Stimulated activated CD8-positive, alpha-beta memory T cell treated with anti-CD3 and anti-CD28 coated beads, Interleukin-2, amount 100 ng/mL, for 1 hour (primary cell): ENCODE measurements at places on chromosomes 4 and X.

- DNase-seq, result no peak
Observed at GRCh38 chr4:155887847-155888570, 15.5 kb upstream of the TDO2 start.

DNA sequence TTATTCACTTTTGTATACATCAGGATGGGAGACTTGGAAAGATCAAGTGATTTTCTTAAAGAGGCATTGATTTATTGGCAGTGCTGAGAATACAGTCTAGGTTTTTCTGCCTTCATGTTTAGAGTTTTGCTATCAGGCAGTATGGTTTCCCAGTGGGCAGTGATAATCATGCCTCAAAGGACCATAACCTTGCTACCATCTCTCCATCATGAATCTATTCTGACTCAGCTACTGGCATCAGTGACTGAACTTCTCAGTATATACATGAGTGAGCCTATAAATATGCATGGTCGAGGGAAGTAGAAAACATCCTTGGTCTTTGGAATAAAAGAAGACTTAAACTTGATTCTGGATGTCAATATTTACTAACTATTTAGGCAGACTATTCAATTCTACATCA is 562.0 kb upstream of the AADAT start:
- DNase-seq, result no peak

DNA sequence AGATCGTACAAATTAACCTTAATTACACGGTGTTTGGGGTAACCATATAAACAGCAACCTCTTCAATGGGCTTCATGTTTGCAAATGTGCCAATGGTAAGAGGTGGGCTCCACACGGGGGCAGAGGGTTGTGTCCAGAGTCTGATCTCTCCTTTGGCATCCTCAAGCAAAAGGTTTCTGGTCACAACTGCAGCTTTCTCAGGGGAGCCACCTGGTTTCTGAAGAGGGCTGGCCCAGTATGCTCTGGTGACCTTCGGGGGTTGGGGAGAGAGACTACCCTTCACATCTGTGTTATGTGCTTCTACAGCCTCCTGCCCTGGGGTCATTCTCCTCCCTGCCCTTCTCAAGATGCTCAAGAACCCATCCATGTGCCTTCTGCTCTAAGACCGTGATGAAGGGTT is 259.6 kb downstream of the CRLF2 start:
- no peak for DNase-seq

DNA sequence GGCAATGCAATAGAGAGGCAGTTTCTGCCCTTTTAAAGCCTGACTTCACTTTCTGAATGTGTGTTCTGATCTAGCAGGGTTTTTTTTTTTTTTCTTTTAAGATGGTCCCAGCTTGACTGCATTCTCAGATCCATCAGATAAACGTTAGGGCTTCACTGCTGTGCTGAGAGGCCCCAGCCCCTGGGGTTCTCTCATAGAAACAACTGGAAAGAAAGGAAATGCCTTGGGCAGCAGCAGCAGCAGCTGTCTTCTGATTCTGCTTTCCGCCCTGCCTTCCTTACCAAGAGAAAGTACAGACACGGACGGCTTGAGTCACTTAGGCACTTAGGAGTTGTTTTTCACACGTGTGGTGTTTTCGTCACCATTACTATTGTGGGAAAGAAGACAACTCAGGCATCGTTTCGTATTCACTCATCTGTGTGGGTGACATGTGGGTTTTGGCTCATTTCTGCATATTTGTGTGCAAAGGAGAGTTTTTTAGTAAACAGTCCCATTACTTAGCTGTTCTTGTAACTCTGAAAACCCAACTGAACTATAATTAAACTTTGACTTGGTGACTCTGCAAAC is 172.0 kb downstream of the PTTG2 start:
- peak; percentile 34 for DNase-seq

DNA sequence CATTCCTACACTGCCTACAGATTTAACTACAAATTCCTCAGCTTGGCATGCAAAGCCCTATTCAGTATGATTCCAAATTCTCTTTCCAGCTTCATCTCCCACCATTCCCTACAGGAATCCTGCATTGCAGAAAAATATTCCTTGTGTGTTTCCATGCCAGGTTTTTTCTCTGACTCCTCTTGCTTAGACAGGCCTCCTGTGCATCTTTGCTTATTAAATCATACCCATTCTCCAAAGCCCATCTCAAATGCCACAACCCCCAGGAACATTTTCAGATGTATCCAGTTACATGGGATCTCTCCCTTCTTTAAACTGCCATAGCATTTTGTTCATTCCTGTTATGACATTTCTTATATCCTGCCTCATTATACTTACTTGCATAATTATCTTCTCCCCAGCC is 106.4 kb upstream of the GRIA3 start:
- DNase-seq, result no peak

GRCh38 chrX:9493936-9494335 is 29.1 kb downstream of the TBL1X start:
- no peak for DNase-seq

- DNase-seq, result no peak
Observed at GRCh38 chrX:40496728-40497127, 84.0 kb upstream of the ATP6AP2 start.

DNA sequence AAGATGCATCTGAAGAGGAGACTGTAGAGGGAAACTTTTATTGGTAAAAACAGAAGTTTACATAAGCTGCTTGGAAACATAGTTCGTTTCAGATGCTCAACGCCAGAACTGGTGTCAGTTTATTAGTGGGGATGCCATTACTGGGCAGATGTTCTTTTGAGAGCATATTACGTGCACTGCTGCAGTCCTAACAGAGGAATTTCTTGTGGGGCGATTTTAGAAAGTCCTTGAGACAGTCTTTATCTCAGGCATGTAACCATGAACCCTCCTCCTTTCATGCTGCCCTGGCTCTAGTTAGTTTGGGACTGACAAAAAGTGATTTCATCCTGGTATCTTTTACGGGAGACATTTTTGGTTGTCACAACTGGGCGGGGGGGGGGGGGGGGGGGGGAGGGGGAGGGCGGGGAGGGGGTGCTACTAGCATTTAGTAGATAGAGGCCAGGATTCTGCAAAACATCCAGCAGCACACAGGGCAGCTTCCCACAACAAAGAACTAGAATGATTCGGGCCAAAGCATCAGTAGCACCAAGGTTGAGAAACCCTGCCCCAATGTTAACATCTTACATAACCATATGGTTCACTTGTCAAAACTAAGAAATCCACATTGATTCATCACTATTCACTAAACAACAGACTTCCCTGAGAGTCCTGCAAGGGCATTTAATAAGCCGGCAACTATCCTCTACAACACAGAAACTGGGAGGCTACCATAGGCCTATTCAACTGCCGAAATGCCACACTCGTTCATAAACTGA is 118.6 kb upstream of the FTHL17 start:
- DNase-seq, result no peak

DNA sequence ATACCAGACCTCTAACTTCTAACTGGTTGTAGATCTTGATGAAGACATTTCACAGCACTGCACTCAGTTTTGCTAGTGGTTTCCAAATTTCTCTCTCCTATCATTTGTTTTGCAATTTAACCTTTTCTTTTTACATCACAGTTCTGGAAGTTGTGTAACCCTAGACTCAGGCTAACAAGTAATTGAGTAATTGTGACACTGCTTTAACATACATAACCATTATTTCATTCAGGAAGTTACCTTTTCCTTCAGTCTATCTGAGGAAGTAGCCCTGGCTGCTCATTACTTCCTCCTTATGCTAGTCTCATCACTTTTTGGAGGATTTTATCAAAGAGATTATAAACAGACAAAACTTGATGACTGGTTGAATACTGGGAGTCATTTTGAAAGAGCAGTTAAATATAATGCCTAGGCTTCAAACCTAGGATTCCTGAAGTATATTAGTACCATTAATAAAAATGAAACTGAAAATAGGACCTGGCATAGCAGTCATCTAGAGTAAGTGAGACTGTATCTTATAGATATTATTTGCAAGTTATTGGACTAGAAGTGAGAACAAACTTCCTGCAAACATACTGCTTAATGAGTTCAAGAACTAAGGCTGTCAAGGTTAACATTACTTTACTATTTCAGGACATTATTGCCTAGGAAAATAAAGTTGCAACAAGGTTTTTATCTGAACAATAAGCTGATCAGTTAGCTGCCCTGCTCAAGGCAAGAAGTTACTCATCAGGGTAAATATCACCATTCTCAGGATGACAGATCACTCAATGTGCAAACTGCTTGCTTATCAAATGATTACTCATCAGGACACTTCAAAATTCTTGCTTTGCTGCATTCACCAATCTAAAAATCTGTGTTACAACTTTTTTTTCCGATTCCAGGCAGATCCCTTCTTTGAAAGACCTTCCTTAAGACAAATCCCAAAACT is 25.6 kb upstream of the TEX13C start:
- no peak for DNase-seq

- DNase-seq, result no peak
Observed at GRCh38 chr4:81606166-81606565, 134.5 kb upstream of the RASGEF1B start.

DNA sequence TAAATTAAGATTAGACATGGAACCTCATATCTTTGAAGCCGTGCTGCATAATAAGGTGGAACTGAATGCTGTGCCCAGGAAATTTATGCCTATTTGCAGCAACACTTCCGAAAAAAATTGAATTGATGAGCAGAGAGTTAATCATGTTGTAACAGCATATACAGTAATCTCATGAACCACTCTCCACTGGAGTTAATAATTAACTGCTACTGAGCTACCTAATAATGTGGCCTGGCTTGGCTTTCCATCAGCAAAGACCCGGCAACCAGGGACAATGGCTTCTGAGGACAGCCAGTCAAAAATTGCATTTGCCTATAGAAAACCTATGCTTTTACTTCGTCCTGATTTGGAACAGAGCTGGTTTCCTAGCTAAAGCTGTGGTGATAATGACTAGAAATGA is 63.8 kb upstream of the GATB start:
- DNase-seq, result no peak

- no peak for DNase-seq
Observed at GRCh38 chr4:118390121-118390520, 37.3 kb upstream of the PRSS12 start.

- DNase-seq, result no peak
Observed at GRCh38 chr4:22427675-22428074, 88.2 kb downstream of the ADGRA3 start.

GRCh38 chr4:138596896-138597295 is 354.7 kb upstream of the SLC7A11 start:
- DNase-seq, result no peak

DNA sequence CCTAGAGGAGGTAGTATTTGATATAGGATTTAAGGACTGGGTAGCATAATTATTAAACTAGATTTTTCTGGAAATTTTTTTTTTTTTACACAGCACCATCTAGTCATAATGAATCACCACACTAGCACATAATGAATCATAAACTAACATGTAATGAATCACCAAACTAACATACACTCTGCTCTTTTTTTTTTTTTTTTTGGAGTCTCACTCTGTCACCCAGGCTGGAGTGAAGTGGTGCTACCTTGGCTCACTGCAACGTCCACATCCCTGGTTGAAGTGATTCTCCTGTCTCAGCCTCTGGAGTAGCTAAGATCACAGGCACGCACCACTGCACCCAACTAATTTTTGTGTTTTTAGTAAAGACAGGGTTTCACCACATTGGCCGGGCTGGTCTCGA is 92.5 kb downstream of the FAM13A start:
- no peak for DNase-seq

DNA sequence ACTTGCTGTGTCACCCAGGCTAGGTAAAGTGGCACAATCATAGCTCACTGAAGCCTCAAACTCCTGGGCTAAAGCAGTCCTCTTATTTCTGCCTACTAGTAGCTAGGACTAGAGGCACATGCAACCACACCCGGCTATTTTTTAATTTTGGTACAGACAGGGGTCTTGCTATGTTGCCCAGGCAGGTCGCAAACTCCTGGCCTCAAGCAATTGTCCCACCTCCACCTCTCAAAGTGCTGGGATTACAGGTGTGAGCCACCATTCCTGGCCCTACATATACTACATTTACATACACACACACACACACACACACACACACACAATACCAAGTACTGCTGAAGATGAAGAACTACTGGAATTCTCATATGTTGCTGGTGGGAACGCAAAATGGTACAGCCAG is 26.9 kb downstream of the SMIM31 start:
- DNase-seq, result no peak

DNA sequence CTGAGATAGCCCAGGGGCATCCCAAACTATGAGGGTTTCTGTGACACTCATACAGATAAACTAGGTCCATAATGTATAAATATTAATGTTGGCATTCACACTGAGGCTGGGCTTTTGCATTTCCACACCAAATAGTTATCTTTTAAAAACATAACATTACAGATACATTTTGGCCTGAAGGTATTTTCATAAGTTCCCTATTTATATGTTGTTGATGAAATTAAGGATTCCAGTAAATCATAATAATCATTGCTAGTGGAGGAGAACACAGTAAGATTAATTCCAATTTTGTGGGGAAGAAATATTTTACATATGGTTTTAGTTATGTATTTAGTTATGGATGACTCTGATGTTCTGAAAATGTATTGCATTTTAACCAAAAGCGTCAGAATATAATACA is 479.6 kb downstream of the CCSER1 start:
- DNase-seq, result no peak

GRCh38 chr4:86834901-86835300 is 14.3 kb downstream of the SLC10A6 start:
- no peak for DNase-seq

DNA sequence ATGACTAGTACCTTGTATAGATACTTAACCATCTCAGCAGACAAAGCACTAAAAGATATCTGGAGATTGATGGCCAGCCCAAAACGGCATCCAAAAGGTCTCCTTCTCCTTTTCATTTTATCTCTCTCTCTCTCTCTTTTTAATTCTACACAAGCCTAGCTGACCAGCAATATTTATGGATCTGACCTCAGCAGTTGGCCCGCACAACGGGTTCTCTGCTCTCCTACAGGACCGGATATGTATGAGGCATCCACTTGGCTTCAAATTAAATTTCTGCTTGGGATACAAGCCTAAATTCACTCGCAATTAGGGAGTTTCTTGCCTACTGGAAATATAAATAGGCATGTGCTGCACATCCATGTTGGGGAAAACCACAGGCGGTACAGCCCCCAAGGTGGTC is 22.5 kb upstream of the CT55 start:
- no peak for DNase-seq

DNA sequence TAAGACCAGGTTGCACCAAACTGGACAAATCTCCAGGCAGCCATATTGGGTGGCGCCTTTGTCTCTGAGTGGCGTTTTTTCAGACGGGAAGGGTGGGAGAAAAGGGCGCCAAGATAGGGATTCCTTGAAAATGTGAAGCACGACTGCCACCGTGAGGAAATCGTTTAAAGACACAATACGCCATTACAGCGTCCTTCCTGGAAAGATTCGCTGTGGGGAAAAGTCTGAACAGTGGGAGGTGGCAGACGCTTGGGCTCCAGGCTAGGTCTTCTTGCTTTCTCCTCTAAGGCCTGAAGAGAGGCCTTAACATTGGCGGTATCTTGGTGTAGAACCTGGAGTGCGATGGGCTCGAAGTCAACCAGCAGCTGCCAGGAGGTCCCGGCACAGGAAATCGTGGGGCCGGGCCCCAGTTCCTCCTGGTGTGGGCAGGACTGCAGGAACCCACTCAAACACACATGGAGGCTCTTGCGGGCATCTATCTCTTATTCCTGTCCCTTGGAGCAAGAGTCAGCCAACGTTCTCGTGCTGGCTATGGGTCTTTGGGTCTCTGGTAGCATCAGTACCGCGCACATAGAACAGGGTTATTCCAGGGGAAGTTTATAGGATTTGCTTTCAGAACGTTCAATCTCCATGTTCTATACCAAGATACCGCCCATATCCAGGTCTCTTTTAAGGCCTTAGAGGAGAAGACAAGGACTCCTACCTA is 208.8 kb downstream of the OR13H1 start:
- DNase-seq, result no peak
